ENCODE measurements at places on chromosomes 6 and 20. TPM values are rescaled to one million over a fixed set of nuclear protein-coding genes. Genes with fewer than 3 reads are reported as not detected.

GRCh38 chr20:25319241-25320034 lies 71.2 kb downstream of the ABHD12 start:
- no peaks in the 10 kb centered on the region for H3K27me3 ChIP-seq
- H3K4me1 ChIP-seq = peaks cover 12% of the 10 kb centered on the region
- H3K36me3 ChIP-seq = peaks cover 12% of the 10 kb centered on the region

DNA sequence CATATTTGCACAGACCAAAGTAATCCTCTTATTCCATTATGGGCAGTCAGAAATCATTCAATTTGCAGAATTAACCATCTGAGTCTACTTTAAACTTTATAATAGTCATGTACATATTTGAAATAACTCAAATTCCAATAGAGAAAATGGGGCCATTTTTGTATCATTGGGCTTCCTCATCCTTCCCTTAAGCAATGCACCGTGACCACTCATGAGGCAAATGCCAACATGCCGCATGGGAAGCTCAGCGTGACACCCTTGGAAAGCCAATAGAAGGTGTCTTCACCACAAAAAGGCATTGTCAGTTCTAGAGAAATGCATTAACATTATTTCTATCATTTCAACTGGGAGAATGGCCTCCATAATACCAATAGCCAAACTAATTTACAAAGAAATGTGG lies 38.5 kb downstream of the SIM1 start:
- peaks cover 17% of the 10 kb centered on the region for H3K27me3 ChIP-seq
- DNase-seq = no peak
- H3K27ac ChIP-seq = no peak overlapping the region
- H3K36me3 ChIP-seq = no peaks in the 10 kb centered on the region
- H3K4me3 ChIP-seq = no peak overlapping the region
- no peaks in the 10 kb centered on the region for H3K4me1 ChIP-seq

PI16 gene
- 0.20 TPM for polyA plus RNA-seq

CRIP3 gene
- not detected for polyA plus RNA-seq

GRCh38 chr6:113120224-113120581 lies 736.9 kb upstream of the MARCKS start:
- no peak overlapping the region for H3K4me3 ChIP-seq
- peaks cover 13% of the 10 kb centered on the region for H3K4me1 ChIP-seq
- no peaks in the 10 kb centered on the region for H3K27me3 ChIP-seq
- H3K27ac ChIP-seq = peak overlapping the region; percentile 8

DNA sequence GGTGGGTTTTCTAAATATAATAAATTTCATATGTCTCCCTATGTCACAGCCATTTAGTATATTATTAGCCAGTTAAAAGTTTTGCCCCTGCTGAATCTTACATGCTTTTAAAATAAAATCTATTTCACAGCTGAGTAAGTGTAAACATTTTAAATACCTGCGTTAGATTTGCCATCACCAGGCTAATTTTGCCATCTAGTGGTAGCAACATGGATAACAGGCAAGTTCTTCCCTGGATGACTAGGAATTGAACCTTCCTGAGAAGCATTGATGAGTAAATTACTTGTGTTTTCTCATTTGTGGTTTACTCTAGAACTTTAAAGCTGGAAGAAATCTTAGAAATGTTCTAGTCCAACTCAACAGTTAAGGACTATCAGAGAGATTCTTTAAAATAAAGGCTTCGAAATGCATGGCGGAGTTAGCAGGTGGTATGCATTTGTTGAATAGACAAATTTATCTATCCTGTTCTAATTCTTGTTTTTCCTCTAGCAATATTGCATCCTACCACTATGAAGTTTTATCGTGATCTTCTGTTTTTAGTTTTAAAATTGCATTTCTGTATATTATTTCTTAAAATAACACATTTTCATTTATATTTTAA lies 2.6 kb downstream of the PRSS35 start:
- H3K4me3 ChIP-seq = no peak overlapping the region
- no peaks in the 10 kb centered on the region for H3K36me3 ChIP-seq
- no peaks in the 10 kb centered on the region for H3K27me3 ChIP-seq
- H3K4me1 ChIP-seq = no peaks in the 10 kb centered on the region
- peak; percentile 80 for DNase-seq

CST5 gene
- not detected for polyA plus RNA-seq

LIN28B gene
- not detected for polyA plus RNA-seq

DNA sequence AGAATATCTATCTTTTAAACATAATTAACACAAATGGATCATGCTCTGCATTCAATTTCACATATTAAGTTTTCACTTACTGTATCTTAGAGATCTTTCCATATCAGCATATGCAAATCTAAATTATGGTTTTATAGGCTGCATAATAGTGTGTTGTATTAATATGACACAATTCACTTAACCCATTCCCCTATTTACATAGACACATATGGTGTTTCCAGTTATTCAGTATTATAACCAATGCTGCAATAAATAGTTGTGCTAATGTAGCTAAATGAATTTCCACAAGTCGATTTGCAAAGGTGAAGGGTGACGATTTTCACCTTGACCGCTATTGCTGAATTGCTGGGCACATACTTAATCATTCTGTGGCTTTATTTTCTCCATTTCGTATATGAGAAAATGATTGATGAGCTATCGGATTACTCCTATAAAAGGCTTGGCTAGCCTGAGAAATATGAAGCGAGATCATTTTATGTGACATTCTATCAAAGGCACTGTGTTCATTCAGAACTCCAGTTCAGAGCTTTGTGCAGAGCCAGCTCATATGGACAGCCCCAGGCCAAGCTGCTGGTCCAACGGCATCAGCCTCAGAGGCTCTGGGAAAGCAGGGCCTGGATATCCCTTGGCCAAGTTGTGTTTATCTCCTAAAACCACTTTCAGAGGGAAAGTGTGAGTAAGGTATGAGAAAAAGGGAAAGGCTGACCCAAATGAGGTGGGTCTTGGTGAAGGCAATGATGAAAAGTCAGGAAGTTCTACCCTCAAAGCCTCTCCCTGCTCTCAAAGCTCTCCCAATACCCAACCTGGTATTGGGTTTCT lies 50.8 kb downstream of the GFOD1 start:
- no peak overlapping the region for H3K27ac ChIP-seq
- no peak for DNase-seq
- no peak overlapping the region for H3K4me3 ChIP-seq
- no peaks in the 10 kb centered on the region for H3K27me3 ChIP-seq
- H3K4me1 ChIP-seq = peaks cover 5% of the 10 kb centered on the region

Measured in IMR-90 (cell line).